ENCODE measurements at places on chromosomes 2 and 18.

GRCh38 chr2:71783815-71784214 is 330.5 kb downstream of the DYSF start:
- no peak for DNase-seq

- no peak for DNase-seq
Observed at GRCh38 chr2:228846161-228846560, 424.9 kb downstream of the PID1 start.

- no peak for DNase-seq
Observed at GRCh38 chr2:111710613-111711012, 173.4 kb downstream of the ANAPC1 start.

- no peak for DNase-seq
Observed at GRCh38 chr2:222724208-222724607, 52.8 kb downstream of the MOGAT1 start.

All from GM20000 (cell line).